ENCODE measurements at places on chromosomes 2 and 18. TPM values are rescaled to one million over a fixed set of nuclear protein-coding genes. Genes with fewer than 3 reads are reported as not detected.

GRCh38 chr2:112542984-112543661 is 858 bp downstream of the POLR1B start:
- peaks cover 10% of the 10 kb centered on the region for H3K36me3 ChIP-seq
- H3K4me1 ChIP-seq = peaks cover 20% of the 10 kb centered on the region
- DNase-seq = no peak
- peak overlapping the region; percentile 89 for H3K4me3 ChIP-seq
- no peak overlapping the region for H3K27ac ChIP-seq

The KLHL41 gene
- 1.0 TPM for total RNA-seq

The GREB1 gene
- 11.0 TPM for total RNA-seq

GRCh38 chr18:36724591-36725001 is 104.2 kb downstream of the TPGS2 start:
- H3K27me3 ChIP-seq = no peaks in the 10 kb centered on the region
- no peak for DNase-seq
- H3K4me3 ChIP-seq = peak overlapping the region; percentile 23
- H3K27ac ChIP-seq = peak overlapping the region; percentile 58
- H3K36me3 ChIP-seq = no peaks in the 10 kb centered on the region
- H3K4me1 ChIP-seq = peaks cover 35% of the 10 kb centered on the region

The SERPINB13 gene
- not detected for total RNA-seq

The SCTR gene
- not detected for total RNA-seq

GRCh38 chr2:158716121-158716791 is 78.9 kb upstream of the DAPL1 start:
- H3K4me3 ChIP-seq = no peak overlapping the region
- DNase-seq = peak; percentile 57
- H3K36me3 ChIP-seq = no peaks in the 10 kb centered on the region
- H3K27me3 ChIP-seq = no peaks in the 10 kb centered on the region
- H3K4me1 ChIP-seq = peaks cover 28% of the 10 kb centered on the region

- no peaks in the 10 kb centered on the region for H3K27me3 ChIP-seq
- H3K4me1 ChIP-seq = no peaks in the 10 kb centered on the region
- no peak overlapping the region for H3K4me3 ChIP-seq
- no peak overlapping the region for H3K27ac ChIP-seq
Measured at GRCh38 chr2:117862459-117862858, 48.0 kb downstream of the DDX18 start.

The CD207 gene
- total RNA-seq = 1.7 TPM

The TUBA4B gene
- total RNA-seq = not detected

DNA sequence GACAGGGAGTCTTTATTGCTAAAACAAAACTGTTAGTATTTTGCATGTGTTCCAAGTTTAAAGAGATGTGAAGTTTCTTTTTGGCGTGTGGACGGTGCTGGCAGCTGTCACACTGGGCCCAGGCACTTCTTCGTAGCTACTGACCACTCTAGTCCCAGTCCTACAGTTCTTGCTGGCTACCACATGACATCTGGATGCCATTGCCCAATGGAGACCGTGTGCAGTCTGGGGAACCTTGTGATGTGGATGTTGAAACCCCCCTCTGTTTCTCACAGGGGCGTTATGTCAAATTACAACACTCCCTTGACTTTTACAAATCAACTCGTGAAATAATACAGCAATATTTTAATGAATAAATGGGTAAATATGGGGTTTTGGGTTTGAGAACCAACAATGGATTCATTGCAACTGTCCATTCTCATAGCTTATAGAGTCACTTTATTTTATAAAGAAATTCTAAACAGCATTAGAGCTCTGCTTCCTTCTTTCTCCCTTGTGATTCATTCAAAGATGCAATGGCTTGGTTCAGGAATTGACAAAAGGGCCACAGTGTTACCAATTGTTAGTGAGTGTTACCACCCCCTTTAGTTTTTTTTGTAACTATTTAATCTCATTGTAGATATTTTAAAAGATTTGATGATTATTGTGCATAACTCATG is 1.2 kb downstream of the GPD2 start:
- no peaks in the 10 kb centered on the region for H3K27me3 ChIP-seq
- peak overlapping the region; percentile 99 for H3K27ac ChIP-seq

The UGT1A5 gene
- not detected for total RNA-seq

GRCh38 chr2:187853381-187853791 is 299.2 kb upstream of the TFPI start:
- no peaks in the 10 kb centered on the region for H3K27me3 ChIP-seq
- H3K4me3 ChIP-seq = no peak overlapping the region
- no peak for DNase-seq
- H3K36me3 ChIP-seq = no peaks in the 10 kb centered on the region

The ITGA4 gene
- 2.5 TPM for total RNA-seq

- peak; percentile 87 for DNase-seq
- no peak overlapping the region for H3K4me3 ChIP-seq
- H3K36me3 ChIP-seq = no peaks in the 10 kb centered on the region
- H3K4me1 ChIP-seq = no peaks in the 10 kb centered on the region
- H3K27me3 ChIP-seq = peaks cover 3% of the 10 kb centered on the region
Measured at GRCh38 chr2:110748489-110748867, 16.1 kb downstream of the ACOXL start.

GRCh38 chr2:163733301-163733938 is 2.4 kb downstream of the FIGN start:
- H3K27me3 ChIP-seq = no peaks in the 10 kb centered on the region
- H3K36me3 ChIP-seq = no peaks in the 10 kb centered on the region
- peak overlapping the region; percentile 87 for H3K4me3 ChIP-seq

The SERPINB10 gene
- total RNA-seq = not detected

- no peaks in the 10 kb centered on the region for H3K36me3 ChIP-seq
- no peaks in the 10 kb centered on the region for H3K27me3 ChIP-seq
- no peaks in the 10 kb centered on the region for H3K4me1 ChIP-seq
- H3K4me3 ChIP-seq = no peak overlapping the region
- H3K27ac ChIP-seq = no peak overlapping the region
Measured at GRCh38 chr2:228916416-228917090, 354.5 kb downstream of the PID1 start.

DNA sequence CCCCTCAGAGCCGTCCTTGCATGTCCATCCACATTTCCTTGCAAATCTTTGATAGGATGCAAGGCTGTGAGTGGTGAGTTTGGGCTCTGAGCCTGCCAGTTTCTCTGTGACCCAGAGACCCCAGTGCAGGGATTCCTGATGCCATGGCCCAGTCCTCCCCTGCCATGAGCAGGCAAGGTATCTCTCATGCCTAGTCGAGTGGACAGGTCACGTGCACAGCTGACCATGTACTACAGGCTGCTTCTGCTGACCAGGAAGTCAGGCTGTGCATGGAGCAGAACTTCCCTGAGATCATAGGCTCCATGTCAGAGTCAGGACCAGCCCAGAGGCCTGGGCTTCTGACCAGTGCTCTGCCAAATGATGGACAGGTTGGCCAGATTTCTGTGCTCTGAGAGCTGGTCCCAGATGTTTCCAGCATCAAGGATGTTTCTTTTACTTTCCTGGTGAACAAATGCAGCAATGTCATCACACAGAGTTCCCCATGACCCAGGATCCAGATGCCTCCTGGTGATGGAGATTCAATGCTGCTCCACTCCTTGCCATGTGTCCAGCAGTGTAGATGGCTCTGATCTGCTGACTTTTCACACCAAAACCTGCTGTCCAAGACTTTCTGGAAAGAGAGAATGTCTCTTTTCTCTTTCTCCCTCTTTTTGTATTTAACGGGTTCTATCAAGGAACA is 321.6 kb upstream of the HS6ST1 start:
- no peaks in the 10 kb centered on the region for H3K36me3 ChIP-seq
- H3K4me3 ChIP-seq = no peak overlapping the region
- H3K4me1 ChIP-seq = no peaks in the 10 kb centered on the region
- H3K27me3 ChIP-seq = no peaks in the 10 kb centered on the region

DNA sequence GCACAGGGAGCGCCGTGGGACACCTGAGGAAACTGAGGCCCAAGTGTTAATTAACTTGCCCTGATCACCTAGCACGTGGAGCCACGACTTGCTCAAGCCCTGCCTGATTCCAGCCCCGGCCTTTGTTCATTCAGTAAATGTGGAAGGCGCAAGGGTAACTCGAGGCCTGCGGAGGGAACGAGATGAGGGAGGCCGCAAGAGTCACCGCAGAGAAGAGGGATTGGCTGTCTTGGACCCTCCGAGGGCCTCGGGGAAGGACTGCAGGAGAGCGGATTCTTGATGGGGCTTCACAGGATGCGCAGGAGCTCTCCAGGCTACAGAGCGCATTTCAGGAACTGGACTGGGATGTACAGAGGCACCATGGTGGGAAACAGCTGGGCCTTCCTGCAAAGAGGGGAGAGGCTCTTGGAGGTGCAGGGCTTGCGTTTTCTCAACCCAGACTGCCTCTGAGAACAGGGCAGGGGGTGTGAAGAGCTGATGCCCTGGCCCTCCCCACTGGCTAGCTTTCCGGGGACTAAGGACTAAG is 511 bp upstream of the ANKMY1 start:
- H3K4me3 ChIP-seq = peak overlapping the region; percentile 53
- no peak for DNase-seq
- no peak overlapping the region for H3K27ac ChIP-seq
- no peaks in the 10 kb centered on the region for H3K27me3 ChIP-seq
- no peaks in the 10 kb centered on the region for H3K36me3 ChIP-seq
- peaks cover 46% of the 10 kb centered on the region for H3K4me1 ChIP-seq

DNA sequence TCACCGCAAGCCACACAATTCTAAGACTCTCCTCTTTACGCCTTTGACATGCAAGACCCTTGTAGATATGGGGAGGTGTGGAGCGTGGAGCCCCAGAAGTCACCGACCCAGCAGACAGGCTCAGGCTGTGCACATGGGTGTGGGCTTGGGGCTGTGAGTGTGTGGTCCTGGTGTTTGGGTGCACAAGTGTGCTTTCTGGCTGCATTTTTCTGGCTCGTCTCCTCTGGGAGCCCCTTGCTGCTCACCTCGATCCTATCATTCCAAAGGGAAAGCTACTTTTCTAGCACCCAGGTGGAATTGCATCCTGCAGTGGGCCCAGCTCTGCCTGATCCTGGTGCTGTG is 143.0 kb downstream of the ACOXL start:
- no peak overlapping the region for H3K4me3 ChIP-seq
- no peaks in the 10 kb centered on the region for H3K4me1 ChIP-seq
- DNase-seq = peak; percentile 92
- no peaks in the 10 kb centered on the region for H3K36me3 ChIP-seq

DNA sequence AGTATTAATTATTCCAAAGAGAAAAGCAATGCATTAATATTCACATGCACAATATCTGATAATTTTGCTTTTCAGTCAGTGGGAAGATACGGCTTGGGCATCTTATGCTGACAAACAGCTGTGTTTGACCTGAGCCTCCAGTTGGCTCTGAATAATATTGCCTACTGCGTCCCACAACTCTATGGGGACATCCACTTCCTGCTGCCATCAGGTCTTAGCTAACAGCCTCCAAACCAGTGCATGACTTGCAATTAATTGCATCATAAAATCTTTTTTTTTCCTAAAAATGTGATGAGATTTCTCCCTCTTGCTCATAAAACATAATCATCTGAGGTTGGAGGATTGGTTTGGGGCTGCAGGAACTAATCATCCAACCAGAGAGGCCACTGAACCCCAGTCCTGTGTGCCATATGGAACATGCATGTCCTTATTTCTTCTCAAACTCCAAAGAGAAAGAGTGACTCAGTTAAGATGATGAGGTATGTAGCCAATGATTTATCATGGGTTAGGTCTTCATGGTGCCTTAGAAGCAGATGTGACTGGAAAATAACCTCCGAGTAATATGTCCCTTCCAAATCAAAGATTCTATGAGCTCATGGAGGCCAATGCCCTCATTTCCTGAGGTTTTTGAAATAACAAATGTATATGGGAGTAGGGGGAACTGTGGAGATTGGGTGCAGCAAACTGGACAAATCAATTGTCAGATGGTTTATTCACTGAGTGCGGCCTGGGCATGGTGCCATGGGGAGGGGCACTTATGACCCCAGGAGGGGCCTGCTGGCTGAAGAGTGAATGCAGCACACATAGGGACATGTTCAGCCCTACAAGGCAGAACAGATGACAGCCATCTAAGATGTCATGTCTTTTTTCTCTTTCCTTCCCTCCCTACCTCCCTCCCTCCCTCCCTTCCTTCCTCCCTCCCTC is 39.4 kb downstream of the EDAR start:
- no peaks in the 10 kb centered on the region for H3K36me3 ChIP-seq
- no peaks in the 10 kb centered on the region for H3K27me3 ChIP-seq
- H3K27ac ChIP-seq = no peak overlapping the region
- no peak for DNase-seq
- peaks cover 5% of the 10 kb centered on the region for H3K4me1 ChIP-seq
- H3K4me3 ChIP-seq = no peak overlapping the region

DNA sequence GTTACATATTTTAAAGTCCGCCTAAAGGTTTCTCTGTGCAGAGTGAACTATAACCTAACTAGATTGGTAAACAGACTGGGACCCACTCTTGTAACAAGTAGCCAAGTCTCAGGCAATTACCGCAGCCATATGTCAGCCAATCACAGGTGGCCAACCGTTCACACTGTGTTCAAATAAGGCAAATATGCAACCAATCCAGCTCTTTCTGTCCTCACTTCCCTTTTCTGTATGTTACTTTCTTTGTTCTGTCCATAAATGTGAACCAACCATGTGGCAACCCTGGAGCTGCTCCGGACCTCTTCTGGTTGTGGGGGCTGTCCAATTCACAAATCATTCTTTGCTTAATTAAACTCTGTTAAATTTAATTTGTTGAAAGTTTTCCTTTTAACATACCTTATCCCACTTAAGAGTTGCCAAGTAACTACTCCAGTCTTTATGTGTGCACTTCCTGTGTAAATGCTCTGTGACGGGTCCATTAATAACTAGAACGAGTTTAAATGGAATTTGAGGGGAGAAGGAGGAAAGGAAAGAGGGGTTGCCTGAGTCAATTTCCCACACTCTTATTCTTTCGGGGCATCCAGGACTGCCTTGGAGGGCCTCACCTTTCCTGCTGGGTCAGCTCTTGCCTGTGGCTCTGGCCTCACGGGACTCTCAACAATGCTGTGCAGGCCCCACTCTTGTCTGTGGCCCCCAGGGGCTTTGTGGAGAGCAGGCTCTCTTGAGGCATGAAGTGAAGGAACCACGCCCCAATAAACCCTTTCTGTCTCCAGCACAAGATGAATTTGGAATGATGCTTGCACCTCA is 6.6 kb upstream of the RPL37A start:
- no peak overlapping the region for H3K4me3 ChIP-seq
- H3K4me1 ChIP-seq = no peaks in the 10 kb centered on the region
- H3K27me3 ChIP-seq = no peaks in the 10 kb centered on the region
- H3K27ac ChIP-seq = no peak overlapping the region
- DNase-seq = no peak
- no peaks in the 10 kb centered on the region for H3K36me3 ChIP-seq

GRCh38 chr2:12948961-12949353 is 232.2 kb downstream of the TRIB2 start:
- no peaks in the 10 kb centered on the region for H3K36me3 ChIP-seq
- no peaks in the 10 kb centered on the region for H3K27me3 ChIP-seq
- no peaks in the 10 kb centered on the region for H3K4me1 ChIP-seq
- H3K27ac ChIP-seq = no peak overlapping the region
- no peak for DNase-seq

The CCDC150 gene
- total RNA-seq = 0.33 TPM

DNA sequence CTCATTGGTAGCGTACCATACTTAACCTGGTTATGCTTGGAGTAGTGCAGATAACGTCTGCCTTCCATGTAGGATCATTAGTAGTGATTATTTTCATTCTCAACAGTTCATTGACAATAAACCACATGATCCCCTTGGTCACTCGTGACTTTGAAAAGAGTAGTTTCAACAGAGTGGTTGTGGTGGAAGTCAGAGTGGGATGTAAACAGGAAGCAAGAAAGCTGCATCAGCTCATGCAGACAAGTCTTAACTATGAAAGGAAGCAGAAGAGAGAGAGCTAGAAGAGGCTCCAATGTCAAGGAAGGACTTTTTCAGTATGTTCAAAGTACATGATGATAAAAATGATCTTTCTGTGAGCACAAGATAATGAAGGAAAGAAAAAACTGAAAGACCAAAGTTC is 287.4 kb downstream of the MBD2 start:
- H3K4me1 ChIP-seq = no peaks in the 10 kb centered on the region
- no peak overlapping the region for H3K4me3 ChIP-seq
- no peaks in the 10 kb centered on the region for H3K36me3 ChIP-seq
- H3K27me3 ChIP-seq = no peaks in the 10 kb centered on the region
- no peak overlapping the region for H3K27ac ChIP-seq

Data from esophagus muscularis mucosa (tissue), 4 donors.